ENCODE measurements at places on chromosomes 16 and 17. TPM values are rescaled to one million over a fixed set of nuclear protein-coding genes. Genes with fewer than 3 reads are reported as not detected.

The TBC1D3C gene
- total RNA-seq, result not detected

GRCh38 chr17:50541402-50541715, 5.6 kb upstream of the SPATA20 start:
- DNase-seq, result no peak

DNA sequence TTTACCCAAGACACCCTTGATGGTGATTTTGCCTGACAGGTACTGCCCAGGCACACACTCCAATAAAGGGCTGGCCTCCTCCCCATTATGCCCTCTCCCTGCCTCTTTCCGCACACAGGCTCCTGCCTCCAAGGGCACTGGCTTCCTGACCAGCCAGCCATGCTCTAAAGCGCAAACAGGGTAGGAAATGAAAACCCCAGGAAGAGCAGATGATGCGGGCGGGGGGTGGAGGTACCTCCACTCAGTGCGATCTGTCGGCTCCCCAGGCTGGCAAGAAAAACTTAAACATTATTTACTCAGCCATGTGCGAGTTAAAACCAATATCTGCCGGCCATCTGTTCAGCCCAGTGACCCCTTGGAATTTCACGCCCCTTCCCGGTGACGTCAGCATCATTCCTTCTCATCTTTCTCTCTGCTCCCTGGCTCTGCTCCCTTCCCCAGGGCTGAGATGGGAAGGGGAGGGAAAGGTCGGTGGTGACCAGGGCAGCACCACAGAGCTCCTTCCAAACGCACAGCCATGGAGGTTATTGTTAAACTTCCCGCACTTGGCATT, 262.5 kb downstream of the CBLN1 start:
- no peak for DNase-seq

The TVP23A gene
- total RNA-seq, result not detected

- DNase-seq, result no peak
Observed at GRCh38 chr16:67397036-67397801, 3.9 kb upstream of the TPPP3 start.

DNA sequence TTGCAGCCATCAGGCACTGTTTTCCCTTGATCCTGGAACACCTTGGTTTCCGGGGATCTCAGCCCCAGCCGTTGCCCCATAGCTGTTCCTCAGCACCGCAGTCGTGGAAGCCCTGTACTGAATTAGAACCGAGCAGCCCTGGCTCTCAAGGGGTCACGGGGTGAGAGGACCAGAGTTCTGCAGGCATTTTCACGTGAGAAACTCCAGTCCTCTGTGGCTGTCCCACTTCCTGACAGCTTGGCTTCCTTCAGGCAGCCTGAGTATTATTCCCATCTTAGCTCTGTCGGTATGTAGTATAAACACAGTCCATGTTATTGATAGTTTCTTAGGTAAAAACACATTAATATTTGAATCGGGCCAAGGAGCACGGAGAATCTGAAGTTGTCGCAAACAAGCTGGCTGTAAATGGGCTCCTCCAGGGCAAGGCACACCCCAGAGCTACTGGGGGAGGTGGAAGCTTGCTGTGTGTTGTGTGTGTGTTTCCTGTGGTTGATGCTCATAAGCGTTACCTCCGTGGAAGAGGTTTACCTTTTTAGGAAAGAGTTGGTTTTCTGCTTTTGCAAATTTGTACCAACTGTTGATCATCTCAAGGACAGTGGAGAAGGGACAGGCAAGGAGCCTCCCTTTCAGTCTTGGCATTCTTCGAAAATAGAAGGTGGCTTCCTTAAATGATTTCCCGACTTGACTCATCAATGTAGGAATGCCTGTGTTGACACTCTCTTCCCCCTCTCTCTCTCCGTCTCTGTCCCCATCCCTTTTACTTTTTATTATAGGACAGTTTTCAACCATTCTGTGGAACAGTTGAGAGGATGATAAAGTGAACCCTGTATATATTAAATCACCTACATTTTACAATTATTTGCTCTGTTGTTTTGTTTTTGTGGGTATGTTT, 208.9 kb upstream of the CHMP6 start:
- no peak for DNase-seq

GRCh38 chr16:2950773-2951172, 13.3 kb upstream of the KREMEN2 start:
- DNase-seq, result no peak

The TBC1D3I gene
- not detected for total RNA-seq

The SIAH1 gene
- 45.2 TPM for total RNA-seq

DNA sequence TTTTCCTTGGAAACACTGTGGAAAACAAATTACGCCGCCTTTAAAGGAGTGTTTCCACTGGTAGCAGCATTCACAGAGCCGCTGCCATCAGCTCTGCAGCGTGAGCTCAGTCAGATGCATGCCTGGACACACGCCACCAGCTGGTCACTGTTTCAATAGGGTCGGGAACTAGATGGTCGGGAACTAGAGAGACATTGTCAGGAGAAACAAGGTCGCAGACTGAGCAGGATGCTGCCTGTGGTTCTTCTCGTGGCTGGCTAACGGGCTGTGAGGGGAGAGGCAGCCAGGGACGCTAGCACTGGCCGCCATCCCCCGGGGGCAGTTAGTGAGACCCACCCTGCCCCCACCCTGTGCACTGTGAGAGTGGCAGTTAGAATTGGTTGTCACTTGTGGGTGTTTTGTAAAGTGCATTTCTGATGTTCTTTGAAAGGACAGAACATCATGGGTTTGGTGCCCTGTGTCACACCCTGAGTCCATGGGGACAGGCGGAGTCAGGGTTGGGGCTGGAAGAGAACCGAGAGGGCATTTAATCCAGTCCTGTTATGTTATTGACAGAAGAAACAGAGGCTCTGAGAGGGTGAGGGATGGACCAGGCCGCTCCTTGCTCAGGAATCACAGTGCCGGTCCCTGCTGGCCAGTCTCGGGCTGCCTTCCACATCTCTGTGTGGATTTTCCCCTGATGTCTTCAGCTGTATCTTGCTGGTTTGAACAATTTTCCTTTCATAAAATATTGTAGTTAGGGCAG, 86.3 kb downstream of the SPECC1 start:
- peak; percentile 44 for DNase-seq

GRCh38 chr17:64494121-64494520, 2.7 kb downstream of the POLG2 start:
- DNase-seq, result no peak

The DPEP3 gene
- total RNA-seq, result not detected

GRCh38 chr16:47928008-47928407, 227.8 kb downstream of the ABCC12 start:
- no peak for DNase-seq

DNA sequence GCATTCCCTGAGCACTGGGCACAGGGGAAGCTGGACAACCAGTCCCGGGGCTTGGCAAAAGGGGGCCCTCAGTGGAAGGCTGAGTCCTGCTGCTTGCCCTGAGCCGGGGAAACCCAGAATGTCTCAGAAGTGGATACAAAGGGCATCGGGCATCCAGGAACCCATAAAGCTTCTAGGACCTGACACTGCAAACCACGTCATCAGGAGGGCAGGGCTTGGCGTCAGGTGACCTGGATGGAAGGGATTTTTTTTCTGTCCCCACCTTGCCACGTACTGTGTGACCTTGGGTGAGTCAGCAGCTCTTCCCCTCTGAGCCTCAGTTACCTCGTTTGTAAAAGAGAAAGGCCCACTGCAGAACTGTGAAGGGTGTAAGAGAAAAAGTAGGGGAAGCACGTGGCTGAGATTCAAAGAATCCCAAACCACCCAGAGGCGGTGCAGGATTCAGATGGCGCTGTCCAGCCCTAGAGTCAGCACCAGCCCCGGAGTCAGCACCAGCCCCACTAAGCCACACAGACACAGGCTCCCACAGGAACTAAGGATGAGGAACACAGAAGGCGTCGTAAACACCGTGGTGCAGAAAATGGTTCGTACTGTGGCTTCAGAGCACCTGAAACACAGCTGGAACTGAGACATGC, 53.7 kb downstream of the C16orf95 start:
- DNase-seq, result no peak

DNA sequence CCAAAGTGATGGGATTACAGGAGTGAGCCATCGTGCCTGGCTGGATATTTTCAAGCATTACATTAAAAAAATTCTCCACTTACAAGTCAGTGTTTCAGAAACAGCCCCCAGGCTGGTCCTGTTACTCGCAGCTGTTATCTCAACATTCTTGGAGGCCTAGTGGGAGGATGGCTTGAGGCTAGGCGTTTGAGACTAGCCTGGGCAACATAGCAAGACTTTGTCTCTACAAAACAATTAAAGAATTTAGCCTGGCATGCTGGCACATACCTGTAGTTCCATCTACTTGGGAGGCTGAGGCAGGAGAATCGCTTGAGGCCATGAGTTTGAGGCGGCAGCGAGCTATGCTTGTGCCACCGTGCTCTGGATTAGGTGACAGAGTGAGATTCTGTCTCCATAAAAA, 26.5 kb upstream of the SPNS3 start:
- DNase-seq, result peak; percentile 51

DNA sequence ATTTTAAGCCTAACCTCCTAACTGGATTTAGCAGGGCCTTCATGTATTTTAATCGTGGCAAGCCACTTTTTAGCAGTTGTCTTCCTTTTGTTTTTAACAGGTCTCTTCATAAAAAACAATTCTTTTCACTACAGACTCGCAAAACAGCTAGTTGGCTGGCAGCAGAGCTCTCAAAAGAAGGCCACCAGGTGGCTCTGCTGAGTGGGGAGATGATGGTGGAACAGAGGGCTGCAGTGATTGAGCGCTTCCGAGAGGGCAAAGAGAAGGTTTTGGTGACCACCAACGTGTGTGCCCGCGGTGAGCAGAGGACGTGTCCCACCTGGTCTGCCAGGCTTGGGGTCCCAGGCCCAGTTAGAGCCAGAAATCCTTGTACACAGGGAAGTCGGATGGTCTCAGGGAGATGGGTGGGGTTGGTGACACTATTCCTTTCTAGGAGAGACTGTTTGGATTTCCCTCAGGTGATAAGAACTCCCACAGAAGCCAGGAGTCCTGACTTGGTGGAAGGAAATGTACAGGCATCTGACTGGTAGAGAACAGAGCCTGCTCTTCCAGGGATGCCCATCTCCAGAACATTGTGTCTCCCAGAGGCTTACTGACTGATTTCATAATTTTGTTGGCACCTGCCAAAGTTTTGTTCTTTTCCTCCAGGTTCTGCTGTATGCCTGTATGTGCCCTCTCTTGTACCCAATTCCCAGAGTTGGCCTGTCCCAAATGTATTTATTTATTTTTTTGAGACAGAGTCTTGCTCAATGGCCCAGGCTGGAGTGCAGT, 14.9 kb upstream of the DDX19A start:
- DNase-seq, result no peak

GRCh38 chr17:80811181-80812105, 180.2 kb upstream of the CHMP6 start:
- peak; percentile 22 for DNase-seq

DNA sequence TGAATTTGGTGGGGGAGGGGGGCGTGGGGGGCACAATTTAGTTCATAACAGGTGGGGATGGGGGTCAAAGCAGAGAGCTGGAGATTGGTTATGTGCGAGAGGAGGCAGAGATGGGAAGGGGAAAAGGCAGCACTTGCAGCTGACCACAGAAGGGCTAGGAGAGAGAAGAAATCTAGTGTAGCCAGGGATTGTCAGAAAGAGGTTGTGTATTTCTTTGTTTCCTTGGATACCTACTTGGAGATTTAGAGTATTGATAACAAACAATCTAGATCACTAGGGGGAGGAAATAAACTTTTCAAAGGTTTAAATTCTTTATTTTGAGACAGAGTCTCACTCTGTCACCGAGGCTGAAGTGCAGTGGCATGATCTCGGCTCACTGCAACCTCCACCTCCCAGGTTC, 47.1 kb upstream of the YPEL2 start:
- DNase-seq, result no peak

DNA sequence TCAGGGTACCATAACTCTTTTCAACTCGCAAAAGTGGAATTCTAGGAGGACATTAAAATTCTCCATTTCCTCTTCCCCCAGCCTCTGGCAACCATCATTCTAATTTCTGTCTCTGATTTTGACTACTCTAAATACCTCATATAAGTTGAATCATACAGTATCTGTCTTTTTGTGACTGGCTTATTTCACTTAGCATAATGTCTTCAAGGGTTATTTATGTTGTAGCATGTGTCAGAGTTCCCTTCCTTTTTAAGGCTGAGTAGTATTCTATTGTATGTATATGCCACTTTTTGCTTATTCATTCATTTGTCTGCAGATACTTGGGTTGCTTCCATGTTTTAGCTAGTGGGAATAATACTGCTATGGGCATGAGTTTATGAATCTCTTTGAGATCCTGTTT, 12.0 kb downstream of the RNF135 start:
- DNase-seq, result no peak

- DNase-seq, result no peak
Observed at GRCh38 chr17:35568561-35568960, 7.9 kb upstream of the SLFN14 start.

DNA sequence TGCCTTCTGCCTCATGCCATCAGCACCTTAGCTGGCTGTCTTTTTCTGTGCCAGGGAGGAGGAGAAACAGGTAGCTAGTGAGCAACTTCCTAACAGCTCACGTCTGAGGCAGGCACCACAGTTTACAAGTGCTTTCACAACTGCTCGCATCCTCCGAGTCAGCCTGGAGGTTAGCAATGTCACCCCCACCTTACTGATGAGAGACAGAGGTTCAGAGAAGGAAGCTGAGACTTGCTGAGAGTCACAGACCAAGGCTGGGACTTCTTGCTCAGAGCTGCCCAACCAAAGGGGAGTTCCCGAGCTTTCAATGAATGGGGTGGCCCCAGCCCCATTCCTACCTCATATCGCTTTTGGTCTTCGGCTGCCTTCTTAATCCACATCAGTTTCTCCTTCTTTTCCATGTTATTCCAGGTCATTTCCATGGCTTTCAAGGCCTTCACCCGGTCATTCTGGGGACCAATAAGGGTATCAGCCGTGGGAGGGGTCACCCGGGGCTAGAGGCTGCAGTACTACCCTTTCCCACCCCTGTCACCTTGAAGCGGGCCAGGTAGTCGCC, 9.6 kb downstream of the UBTF start:
- DNase-seq, result no peak

GRCh38 chr17:51650202-51650601, 389.9 kb downstream of the UTP18 start:
- DNase-seq, result no peak

GRCh38 chr16:69324585-69325253, 5.7 kb downstream of the PDF start:
- no peak for DNase-seq

DNA sequence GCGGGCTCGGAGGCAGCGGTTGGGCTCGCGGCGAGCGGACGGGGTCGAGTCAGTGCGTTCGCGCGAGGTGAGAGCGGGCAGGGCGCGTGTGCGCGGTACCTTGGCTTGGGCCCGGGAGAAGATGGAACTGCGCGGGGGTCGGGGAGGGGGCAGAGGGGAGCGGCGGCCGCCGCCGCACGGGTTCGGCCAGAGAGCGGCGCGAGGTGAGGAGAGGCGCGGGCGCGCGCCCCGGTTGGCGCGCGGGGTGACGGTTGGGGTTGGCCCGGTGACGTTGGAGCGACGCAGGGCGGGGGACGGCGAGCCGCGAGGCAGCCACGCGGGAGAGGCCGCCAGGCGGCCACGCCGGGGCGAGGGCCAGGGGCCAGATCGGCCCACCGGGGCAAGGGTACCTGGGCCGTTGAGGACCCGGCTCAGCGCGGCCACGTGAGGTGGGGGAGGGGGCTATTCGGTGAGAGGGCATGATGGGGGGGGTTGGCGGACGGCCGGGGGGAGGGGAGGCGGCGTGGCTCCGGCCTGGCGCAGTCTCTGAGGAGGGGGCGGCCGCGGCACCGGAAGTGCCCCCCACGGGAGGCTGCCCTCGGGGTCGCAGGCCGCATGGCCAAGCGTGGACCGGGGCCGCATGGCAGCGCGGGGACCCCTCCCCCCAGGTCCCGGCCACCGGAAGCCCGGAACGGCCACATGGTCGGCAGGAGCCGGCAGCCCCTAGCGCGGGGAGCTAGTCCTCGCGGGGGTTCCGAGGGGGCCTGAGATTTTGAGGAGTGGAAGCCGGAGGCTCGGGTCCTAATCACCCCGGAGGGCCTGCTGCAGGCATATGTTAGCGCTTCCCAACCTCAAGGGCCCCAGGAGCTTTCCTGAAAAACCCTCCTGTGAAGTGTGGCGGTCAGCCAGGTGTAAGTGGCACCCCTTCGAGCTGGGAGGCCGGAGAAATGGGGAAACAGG, 527 bp downstream of the EIF5A start:
- no peak for DNase-seq
